ENCODE measurements at places on chromosomes 5 and 9. TPM values are rescaled to one million over a fixed set of nuclear protein-coding genes. Genes with fewer than 3 reads are reported as not detected.
A peak's percentile ranks its signal among the peaks of the same experiment; 100 is the strongest.

Gene C9orf153
- 5.0 TPM for total RNA-seq

Gene IL3
- total RNA-seq, result not detected

Gene ANKRD20A1
- total RNA-seq, result 30.2 TPM

DNA sequence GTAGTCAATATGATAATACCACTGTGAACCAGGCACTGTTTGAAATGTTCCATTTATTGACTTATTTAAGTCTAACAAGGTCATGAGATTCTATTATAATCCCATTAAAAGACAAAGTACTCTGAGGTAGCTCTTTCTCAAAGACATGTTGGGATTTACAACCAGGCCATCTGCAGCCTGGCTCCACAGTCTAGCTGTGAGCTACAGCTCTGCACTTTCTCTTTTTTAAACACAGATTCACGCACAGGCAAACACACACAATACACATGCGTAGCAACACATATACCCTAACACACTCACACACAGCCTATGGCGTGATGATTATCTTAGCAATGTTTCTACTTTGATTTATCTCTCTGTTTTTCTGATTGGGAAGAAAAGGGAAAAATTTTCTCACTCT lies 174.3 kb downstream of the PRR16 start:
- H3K27ac ChIP-seq, result no peak overlapping the region
- H3K4me3 ChIP-seq, result no peak overlapping the region
- no peak for DNase-seq
- no peaks in the 10 kb centered on the region for H3K36me3 ChIP-seq
- H3K4me1 ChIP-seq, result no peaks in the 10 kb centered on the region

Gene ZDHHC11
- 39.7 TPM for total RNA-seq

DNA sequence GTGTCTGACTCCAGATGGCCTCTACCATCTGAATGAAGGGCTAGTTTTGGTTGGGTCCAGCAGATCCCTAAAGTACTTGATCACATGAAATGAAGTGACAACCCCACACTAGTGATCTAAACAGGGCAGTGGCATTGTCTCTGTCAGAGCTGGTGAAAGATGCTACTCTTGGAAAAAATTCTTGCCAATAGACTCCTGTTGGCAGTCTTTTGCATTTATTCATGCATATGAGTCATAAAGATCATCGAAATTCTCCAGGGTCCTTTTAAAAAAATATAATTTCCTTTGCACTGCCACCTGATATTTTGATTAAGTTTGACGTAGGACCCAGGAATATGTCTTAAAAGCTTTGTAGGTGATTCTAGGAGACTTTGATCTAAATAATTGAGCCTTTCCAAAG lies 135.1 kb upstream of the ELL2 start:
- H3K27me3 ChIP-seq, result no peaks in the 10 kb centered on the region
- no peak overlapping the region for H3K4me3 ChIP-seq
- no peaks in the 10 kb centered on the region for H3K4me1 ChIP-seq
- H3K36me3 ChIP-seq, result no peaks in the 10 kb centered on the region
- no peak for DNase-seq
- H3K27ac ChIP-seq, result no peak overlapping the region

GRCh38 chr9:95355500-95355899 lies 38.0 kb upstream of the FANCC start:
- no peak overlapping the region for H3K27ac ChIP-seq
- no peak overlapping the region for H3K4me3 ChIP-seq
- H3K27me3 ChIP-seq, result no peaks in the 10 kb centered on the region
- H3K36me3 ChIP-seq, result no peaks in the 10 kb centered on the region
- H3K4me1 ChIP-seq, result no peaks in the 10 kb centered on the region
- no peak for DNase-seq

GRCh38 chr5:39422728-39423285 lies 2.0 kb downstream of the DAB2 start:
- DNase-seq, result no peak
- H3K4me3 ChIP-seq, result no peak overlapping the region
- no peaks in the 10 kb centered on the region for H3K27me3 ChIP-seq
- H3K36me3 ChIP-seq, result no peaks in the 10 kb centered on the region

GRCh38 chr9:4382722-4383317 lies 83.0 kb upstream of the GLIS3 start:
- H3K27ac ChIP-seq, result no peak overlapping the region
- H3K4me3 ChIP-seq, result no peak overlapping the region
- no peaks in the 10 kb centered on the region for H3K4me1 ChIP-seq
- H3K36me3 ChIP-seq, result no peaks in the 10 kb centered on the region
- no peak for DNase-seq

DNA sequence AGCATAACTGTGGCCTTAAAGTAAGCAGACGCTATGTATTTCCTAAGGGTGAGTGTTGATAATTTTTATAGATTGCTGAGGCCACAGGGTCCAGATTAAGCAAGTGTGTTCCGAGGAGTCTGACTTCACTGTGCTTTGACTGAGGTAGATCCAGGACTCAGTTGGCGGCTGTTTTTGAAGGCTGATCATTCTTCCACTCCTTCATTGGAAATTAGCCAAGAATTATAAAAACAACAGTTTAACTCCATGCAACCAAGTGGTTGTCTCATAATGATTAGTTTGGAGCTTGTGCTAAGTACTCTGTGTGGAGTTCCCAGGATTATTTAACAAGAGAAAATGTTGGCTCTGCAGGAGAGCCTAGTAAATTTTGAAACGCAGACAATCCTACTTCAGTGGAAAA lies 19.1 kb downstream of the IQGAP2 start:
- no peaks in the 10 kb centered on the region for H3K36me3 ChIP-seq
- H3K27ac ChIP-seq, result no peak overlapping the region
- DNase-seq, result no peak
- H3K4me1 ChIP-seq, result no peaks in the 10 kb centered on the region

DNA sequence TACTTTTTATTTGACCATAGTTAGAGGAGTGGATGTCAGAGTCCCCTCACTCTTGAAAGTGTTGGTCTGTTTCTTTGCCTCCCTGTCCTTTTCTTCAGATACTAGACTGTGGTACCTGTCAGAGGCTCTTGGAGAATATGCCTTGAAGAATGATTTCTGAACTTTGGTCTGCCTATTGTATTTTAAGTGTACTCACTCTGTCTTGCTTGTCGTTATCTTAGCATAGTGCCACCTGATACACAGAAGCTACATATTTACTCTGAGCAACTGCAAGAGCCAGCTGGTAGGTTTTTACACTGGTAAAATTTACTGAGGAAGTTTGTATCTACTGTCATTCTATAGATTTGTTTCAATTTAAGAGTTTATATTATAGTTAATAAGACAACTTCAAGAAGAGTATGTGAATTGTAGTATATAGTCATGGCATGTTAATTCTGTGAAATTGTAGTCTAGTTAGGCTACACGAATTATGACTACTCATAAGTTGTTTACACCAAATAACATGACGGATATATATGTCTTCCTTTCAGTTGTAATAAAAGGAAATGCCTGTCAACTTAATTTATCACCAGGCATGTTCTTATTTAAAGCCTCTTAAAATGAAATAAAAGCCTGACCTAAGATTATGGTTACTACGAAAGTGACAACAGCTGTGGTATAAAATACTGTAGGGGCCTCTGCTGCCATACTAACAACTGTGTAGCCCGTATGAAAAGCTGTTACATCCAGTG lies 201.7 kb downstream of the KDM4C start:
- H3K4me1 ChIP-seq, result no peaks in the 10 kb centered on the region
- no peaks in the 10 kb centered on the region for H3K27me3 ChIP-seq
- no peaks in the 10 kb centered on the region for H3K36me3 ChIP-seq
- no peak overlapping the region for H3K4me3 ChIP-seq

- no peaks in the 10 kb centered on the region for H3K27me3 ChIP-seq
- no peak overlapping the region for H3K27ac ChIP-seq
- no peaks in the 10 kb centered on the region for H3K4me1 ChIP-seq
- no peaks in the 10 kb centered on the region for H3K36me3 ChIP-seq
- peak; percentile 80 for DNase-seq
- H3K4me3 ChIP-seq, result no peak overlapping the region
Measured at GRCh38 chr5:93078082-93079038, 502.7 kb downstream of the NR2F1-AS1 start.

GRCh38 chr9:74122661-74123060 lies 374.5 kb upstream of the RORB start:
- no peaks in the 10 kb centered on the region for H3K27me3 ChIP-seq
- no peak overlapping the region for H3K27ac ChIP-seq
- H3K4me3 ChIP-seq, result no peak overlapping the region
- H3K4me1 ChIP-seq, result no peaks in the 10 kb centered on the region

DNA sequence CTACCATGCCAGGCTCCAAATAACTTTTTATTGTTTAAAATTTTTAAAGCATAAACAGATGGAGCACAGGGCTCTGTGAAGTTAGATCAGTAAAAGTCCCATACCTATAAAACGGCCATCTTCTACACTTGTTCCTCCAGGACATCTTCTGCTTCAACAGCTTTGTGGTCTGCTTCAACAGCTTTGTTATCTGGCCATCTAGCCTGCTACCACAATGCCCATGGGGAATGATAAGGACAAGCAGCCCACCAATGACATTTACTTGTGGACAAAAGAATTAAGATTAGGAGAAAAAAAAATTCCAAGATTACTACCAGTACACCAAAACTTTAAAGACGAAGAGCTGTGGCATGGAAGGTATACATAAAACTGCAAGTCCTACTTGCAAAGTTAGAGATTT lies 2.2 kb upstream of the VPS13A start:
- no peak for DNase-seq
- no peak overlapping the region for H3K27ac ChIP-seq
- no peaks in the 10 kb centered on the region for H3K36me3 ChIP-seq
- peaks cover 4% of the 10 kb centered on the region for H3K4me1 ChIP-seq

- H3K27ac ChIP-seq, result no peak overlapping the region
- H3K4me1 ChIP-seq, result no peaks in the 10 kb centered on the region
- no peaks in the 10 kb centered on the region for H3K27me3 ChIP-seq
- no peaks in the 10 kb centered on the region for H3K36me3 ChIP-seq
Measured at GRCh38 chr5:2160811-2161210, 278.1 kb upstream of the IRX4 start.
